ENCODE measurements at places on chromosomes 11 and 22. TPM values are rescaled to one million over a fixed set of nuclear protein-coding genes. Genes with fewer than 3 reads are reported as not detected.

The OR2D2 gene
- 0.43 TPM for total RNA-seq

The MUC2 gene
- total RNA-seq: not detected

DNA sequence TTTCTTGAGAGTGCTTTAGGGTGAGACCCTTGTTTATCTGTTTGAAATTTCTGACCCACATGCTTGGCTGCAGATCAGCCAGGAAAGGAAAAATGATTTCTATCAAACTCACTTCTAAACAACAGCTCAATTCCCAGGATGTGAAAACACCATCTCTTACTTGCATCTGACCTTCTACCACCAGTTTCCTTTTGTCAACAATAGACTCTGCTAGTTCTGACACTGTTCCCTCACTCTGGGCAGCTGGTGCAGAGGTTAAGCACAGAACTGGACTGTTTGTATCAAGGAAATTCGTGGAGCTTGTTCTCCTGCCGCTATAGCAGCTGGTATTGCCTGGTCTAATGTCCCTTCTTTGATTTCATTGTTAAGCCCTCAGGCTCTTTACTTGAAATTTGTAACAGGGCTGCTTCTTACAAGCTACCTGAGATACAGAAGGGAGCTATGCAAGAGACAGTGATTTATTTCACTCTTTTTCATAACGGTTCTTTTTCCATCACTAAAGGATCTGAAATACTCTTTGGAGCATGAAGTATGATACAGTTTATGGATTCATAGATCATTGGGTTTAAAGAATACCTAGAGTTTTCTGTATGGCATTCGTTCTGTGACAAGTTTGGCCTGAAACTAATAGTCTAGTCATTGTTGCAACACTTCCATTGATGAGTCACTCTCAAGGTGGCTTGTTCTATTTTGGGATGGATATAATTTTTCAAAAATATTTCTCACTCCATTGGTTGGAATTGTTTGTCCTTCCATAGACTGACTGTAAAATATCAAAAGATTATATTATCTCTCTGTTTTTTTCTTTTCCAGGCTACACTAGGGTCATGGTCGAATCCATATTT, 178.2 kb upstream of the ZC3H12C start:
- no peak for DNase-seq

DNA sequence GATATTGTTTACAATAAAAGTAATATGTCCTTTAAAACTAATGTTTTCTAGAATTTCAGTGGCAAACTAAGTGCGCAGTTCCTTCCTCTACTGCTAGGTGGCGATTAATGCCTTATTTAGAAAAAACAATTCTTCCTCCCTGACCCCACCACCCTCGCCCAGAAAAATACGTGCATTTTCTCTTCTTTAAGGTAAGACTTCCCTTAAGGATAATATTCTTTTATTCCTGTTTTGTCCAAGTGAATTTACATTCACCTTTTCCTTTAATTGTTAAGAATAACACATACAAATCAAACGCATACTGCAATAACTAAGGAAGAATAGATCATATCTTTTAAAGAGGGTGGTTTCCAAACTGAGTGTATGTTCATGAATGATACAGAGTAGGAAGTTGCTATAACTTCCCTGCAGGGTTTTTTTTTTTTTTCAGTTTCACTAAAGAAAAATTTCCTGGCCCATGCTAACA, 17.0 kb upstream of the PSMA1 start:
- no peak for DNase-seq

DNA sequence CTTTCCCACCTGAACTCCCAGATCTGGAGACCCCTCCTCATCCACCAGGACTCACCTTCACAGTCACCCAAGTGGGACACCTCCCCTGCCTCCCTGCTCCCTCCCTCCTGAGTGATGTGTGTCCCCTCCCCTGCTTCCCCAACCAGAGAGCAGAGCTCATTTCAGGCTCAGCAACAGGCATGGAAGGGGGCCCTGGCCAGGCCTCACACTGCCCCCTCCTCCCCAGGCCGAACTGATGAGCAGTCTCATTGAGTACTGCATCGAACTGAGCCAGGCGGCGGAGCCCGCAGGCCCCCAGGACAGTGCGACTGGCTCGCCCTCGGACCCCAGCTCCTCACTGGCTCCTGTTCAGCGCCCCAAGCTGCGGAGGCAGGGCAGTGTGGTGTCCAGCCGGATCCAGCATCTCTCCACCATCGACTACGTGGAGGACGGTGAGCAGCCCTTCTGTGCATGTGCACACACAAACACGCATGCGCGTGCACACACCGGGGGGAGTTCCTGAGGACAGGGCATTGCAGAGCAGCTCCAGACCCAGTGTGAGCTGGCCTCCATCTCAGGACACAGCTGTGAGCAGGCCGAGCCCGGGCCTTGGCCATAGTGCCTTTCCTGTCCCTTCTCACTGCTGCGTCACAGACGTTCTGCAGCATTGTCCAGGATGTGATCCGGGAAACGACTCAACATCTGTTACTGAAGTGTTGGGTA, 17.8 kb upstream of the NEAT1 start:
- peak; percentile 91 for DNase-seq
